ENCODE measurements at places on chromosomes 3 and 15.

GRCh38 chr3:64687086-64687780, 567 bp downstream of the ADAMTS9 start:
- no peak for DNase-seq

DNA sequence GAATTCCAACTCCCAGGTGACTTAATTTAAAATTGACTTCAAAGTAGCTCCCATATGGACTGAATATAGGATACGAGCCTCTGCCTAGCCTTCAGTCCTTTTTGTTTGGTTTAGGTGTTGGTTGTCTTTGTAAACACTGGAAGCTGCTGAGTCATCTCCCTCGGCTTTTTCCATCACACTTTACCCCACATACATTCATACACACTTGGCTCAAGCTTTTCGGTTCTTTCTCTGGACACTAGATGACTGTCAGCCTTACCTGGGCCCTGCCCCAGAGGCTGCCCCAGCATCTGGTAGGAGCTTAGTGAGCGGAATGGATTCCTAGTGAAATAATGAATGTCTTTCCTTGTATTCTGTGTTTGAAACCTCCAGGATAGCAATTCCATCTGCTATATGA, 201.5 kb upstream of the IL12A start:
- no peak for DNase-seq

GRCh38 chr3:73999501-73999900, 374.8 kb upstream of the PDZRN3 start:
- DNase-seq, result no peak

DNA sequence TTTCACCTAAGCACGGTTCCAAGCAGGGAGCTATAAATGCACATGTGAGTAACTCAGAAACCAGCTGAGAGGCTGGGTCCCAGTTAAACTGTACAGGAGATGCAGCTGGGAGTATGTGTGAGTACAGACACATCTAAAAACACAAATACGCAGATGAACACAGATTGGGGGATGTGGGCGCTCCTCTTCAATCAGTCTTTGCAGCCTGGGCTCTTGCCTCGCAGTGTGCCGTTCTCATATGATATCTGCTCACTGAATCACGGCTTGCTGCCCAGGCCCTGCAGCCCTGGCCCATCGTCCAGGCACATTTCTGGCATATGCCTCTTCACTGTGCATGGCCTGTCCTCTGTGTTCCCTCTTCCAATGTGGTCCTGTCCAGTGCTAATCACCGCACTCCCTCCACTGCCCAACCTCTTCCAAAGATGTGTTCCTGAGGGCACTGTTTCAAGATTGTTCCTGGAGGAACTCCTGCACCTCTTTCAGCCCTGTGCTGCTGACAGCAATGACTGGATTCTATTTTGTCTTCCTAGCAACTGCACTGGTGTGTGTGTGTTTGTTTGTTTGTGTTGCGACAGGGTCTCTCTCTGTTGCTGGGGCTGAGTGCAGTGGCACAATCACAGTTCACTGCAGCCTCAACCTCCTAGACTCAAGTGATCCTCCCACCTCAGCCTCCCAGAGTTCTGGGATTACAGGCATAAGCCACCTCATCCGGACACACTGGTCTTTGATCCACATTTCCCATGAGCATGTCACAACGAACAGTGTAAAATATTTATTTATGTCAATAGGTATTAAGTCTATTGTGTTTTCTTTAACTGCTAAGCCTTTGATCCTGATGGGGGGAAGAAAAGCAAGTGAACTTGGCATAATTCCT, 17.0 kb downstream of the CA12 start:
- DNase-seq, result no peak

- no peak for DNase-seq
Observed at GRCh38 chr15:45644437-45644836, 9.6 kb downstream of the SQOR start.

DNA sequence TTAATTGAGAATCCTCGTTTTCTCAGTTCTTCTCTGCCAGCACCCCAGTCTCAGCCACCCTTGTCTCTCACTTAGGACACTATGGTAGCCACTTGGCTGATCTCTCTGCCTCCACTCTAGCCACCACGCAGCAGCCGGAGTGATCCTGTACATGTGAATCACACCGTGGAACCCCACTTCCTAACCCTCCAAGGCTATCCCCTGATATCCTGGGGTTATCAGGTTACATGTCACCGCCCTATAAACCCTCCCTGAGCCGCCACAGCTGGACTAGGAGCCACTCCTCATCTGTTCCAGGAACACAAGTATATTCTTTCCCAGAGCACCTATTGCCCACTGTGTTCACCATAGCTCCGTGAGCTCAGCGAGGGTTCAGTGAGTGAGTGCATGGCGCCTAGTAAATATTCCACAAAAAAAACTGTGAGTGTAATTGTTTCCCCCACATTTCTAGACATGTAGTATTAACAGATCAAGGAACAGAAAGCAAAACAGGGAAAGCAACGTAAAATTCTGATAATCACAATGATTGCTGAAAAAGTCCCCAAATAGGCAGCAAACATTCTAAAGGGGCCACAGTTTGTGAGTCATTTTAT, 661 bp upstream of the PARP14 start:
- no peak for DNase-seq

DNA sequence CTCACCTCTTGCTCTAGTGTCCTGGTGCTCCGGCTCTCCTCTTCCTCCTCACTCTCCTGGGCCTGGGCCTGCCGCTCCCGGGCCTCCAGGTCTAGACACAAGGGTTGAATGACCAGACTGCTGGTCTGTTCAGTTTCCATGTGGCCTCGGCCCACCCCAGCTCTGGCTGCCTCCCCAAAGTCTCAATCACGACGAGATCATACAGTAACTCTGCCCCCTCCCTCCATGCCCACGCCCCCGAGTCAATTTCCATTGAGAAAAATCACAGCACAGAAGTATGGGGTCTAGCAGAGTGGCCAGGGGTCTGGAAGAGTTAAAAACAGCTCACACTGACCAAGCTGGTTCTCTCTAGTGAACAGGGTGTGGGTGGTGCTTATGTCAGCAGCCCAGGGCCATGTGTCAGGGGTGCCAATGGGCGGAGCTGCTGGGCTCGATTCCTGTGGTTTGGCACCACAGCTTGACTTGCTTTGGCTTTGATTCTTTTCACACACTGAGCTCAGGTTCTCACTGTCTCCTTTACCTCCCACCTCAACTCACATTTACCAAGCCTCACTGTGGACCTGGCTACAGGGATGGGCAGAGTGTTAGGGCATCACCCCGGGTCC, 6.9 kb downstream of the C15orf62 start:
- DNase-seq, result no peak

DNA sequence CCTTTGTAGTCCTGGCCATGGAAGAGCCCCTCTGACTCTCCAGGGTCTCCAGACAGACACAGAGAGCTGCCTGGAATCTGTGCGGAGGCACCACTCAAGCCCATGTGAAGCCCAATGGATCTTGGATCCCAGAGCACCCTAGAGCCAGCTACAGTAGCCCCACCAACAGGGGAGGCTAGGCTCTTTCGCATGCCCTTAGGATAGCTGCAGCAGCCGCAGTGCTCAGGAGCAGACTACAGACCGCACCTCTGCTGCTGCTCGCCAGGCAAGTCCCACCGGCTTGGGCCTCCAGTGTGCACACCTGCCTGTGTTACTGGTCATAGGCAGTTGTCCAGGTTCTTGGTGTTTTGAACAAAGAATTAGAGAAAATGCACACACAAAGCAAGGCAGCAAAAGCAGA, 131.6 kb downstream of the SPATA16 start:
- no peak for DNase-seq

DNA sequence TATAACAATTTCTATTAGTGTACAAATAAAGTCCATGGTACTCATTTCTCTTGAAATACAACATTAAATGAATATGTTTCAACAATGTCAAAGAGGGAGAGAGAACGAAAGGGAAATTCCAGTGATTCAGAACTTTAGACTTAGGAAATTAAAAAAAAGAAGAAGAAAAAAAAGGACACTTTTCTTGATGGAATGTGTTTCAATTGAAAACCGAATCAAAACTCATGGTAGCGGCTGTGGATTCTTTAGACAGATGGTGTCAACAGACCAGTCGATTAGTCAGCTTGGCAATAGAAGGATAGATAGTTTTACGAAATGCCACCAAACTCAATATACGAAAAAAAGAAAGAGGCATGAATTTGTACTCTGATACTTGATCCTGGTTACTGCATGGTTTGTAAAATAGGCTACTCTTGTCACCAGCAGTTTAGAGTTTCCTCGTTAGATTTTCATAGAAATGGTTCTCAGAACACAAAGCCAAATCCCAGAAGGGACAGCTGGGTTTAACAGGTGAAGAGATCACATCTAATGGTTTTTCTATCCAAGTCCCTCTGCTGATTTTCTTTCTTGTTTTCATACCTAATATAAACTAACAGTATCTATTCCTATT, 793.5 kb downstream of the ROBO1 start:
- DNase-seq, result no peak

DNA sequence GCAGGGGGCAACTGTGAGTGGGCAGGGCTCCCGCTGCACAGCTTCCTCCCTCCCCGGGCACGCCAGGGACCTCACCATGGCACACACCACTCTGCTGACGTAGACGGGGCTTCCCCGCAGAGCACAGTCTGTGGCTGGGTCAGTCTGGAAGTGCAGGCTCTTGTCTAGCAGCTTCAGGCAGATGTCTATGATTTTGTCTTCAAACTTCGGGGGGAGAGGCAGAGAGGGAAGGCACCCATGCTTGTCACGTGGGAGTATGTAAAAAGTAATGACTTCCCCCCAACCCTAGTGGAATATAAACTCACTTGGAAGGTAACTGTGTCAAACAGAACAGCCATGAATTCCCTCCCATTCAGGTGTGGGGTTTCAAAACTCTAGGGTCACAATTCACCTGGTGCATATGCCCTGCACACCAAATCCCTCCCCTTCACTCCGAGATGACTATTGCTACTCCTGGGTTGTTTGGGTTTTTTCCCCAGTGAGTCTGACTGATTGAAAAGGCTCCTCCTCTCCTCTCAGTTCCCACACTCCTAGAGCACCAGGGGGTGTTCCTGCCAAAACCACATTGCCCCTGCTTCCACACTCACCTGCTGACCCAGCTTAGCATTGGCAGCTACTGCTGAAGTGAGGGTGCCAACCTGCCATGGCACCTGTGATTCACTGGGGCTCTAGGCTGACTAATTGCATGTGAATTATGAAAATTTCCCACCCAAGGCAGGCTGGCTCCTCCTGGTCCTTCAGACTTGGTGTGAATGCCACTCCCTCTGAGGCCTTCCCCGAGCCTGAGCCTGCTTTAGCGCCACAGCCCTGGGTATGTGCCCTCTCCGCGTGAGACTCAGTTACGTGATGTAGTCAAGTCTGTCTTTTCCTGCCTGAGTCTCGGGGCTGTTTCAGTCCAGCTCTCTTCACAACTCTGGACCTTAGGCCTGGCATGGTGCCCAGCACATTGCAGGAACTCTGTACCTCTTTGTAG, 13.0 kb downstream of the TGM5 start:
- no peak for DNase-seq

GRCh38 chr3:139894643-139894989, 40.4 kb upstream of the CLSTN2 start:
- no peak for DNase-seq

DNA sequence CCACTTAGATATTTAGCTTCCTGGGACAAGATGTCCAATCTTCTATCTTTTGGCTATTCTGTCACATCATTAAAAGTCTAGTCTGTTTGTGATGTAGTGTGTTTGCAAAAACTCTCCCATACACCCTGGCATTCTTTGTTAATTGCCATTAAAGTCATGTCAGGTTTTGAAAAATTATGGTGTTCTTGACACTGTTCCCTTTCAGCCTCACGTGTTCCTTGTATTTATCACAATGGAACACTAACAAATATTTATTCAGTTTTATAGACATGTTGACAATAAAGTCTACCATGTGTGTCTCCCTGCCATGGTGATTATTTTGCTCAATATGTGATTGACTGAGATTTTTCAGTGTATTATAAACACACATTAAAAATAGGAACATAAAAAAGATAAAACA, 9.4 kb upstream of the CACNA1D start:
- no peak for DNase-seq

- DNase-seq, result no peak
Observed at GRCh38 chr3:125675791-125676190, 80.5 kb upstream of the OSBPL11 start.

DNA sequence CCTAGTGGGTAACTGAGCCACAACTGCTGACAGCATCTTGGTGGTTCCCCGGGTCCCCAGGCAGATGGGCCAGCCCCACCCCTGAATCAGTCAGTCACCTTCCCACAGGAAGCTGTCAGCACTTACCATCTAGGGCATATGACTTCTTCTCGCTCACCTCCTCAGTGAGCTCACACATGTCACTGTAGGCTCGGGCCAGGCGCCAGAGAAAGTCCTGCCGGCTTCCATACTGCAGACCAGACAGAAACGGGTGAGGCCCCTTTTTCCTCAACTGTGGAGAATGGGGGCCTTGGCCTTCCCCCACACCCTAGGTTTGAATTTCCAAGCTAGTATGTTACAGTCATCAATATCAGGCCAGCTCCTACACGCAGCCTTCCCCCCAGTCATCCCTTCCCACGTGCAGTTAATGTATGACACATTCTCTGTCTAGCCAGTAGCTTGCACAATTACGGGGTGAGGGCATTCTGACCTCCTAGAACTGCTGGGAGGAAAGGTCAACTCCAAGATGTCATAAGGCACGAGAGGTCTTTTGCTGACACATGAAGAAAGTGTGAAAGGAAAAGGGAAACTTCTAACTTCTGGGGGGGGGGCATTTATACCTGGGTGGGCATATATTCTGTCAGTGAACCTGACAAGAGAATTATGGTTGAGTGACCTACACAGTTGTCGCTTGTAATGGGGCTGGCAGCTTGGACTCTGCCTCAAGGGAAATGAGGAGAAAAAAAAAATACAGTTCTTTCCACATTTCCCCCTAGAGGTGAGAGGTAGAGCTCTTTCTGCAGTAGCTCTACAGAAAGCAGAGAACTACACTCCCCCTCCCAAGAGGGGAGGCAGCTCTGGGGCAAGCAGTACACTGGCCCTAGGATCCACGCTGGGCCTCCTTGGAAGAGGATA, 10.9 kb downstream of the RMDN3 start:
- no peak for DNase-seq

Data from KG1 (cell line).